ENCODE measurements at places on chromosomes 12 and 14. TPM values are rescaled to one million over a fixed set of nuclear protein-coding genes. Genes with fewer than 3 reads are reported as not detected.

DNA sequence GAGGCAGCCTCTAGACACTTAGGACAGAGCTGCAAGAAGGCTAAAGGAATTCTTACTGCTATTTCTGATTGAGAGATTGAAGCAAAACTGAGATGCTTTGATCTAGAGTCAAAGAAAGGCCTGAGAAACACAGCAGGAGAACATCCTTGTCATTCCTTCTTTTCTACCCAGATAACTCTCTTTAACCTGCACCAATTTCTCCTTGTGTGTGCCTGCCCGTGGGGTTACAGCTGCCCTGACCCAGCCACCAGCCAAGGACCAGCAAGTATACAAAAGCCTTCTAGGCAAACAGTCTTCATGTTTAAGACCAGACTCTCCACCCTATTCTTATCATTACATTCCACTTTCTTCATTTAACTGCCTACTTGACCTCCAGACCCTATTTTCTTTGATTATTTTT lies 81.7 kb upstream of the PRB2 start:
- DNase-seq, result no peak

GRCh38 chr12:5964913-5965900 lies 20.1 kb upstream of the ANO2 start:
- DNase-seq, result no peak

DNA sequence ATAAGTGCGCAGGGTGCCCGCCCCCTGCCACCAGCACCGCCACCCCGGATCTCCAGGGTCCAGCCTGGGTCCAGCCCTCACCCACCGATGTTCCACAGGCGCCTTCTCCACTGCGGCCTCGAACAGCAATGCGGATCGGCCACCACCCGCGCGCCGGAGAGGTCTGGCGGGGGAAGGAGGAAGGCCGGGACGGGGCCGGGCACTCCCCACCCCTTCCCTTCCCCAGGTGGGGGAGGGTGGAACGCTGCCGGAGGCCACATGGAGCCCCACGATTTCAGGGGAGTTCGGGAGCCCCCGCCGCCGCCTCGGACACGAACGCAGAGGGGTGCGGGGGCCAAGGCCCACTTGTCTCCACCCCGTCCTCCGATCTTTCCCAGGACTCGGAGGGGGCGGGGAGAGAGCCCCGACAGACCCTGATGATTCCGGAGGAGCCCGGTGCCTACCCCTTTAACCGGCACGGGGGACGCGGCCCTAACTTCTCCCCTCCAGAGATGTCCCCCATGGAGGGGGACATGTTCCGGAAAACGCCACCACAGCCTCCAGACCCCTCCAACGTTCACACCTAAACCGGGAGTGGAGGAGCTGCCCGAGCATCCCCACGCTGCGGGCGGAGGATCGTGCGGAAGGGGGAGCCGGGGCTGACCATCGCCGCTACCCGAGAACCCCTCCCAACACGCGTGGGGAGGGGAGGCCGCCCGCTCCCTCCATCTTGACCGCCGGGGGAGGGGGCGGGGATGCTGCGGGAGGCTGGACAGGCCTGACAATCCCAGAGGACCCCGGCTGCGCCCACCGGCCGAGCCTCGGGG lies 1.1 kb downstream of the ATXN2 start:
- no peak for DNase-seq

- no peak for DNase-seq
These were observed 61.8 kb downstream of the GLT1D1 start for GRCh38 chr12:128914908-128915563.

GRCh38 chr14:90521084-90521929 lies 124.5 kb downstream of the CALM1 start:
- DNase-seq, result no peak

- no peak for DNase-seq
These were observed 659.5 kb downstream of the TMEM121 start for GRCh38 chr14:106185837-106186233.

- peak; percentile 59 for DNase-seq
These were observed 113.5 kb upstream of the VASH1 start for GRCh38 chr14:76647697-76648298.

DNA sequence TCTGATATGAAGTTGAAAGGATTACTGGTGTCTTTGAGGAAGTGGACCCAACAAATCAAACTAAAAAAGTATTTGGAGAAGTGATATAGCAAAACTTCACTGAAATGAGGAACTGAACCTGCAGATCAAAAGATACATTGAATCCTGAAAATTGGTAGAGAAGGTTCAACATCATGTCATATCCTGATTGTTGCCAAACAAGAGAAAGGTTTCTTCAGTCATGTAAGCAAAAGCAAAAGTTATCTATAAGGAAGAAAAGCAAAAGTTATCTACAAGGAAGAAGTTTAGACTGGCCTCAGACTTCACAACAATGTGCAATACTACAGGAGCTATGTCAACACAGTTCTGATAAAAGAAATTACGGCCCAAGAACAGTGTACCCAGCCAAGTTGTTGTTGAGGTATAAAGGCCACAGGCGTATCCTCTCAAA lies 142.7 kb downstream of the RAD51B start:
- DNase-seq, result no peak

- DNase-seq, result no peak
These were observed 110.4 kb downstream of the KCNK10 start for GRCh38 chr14:88212691-88213090.

DNA sequence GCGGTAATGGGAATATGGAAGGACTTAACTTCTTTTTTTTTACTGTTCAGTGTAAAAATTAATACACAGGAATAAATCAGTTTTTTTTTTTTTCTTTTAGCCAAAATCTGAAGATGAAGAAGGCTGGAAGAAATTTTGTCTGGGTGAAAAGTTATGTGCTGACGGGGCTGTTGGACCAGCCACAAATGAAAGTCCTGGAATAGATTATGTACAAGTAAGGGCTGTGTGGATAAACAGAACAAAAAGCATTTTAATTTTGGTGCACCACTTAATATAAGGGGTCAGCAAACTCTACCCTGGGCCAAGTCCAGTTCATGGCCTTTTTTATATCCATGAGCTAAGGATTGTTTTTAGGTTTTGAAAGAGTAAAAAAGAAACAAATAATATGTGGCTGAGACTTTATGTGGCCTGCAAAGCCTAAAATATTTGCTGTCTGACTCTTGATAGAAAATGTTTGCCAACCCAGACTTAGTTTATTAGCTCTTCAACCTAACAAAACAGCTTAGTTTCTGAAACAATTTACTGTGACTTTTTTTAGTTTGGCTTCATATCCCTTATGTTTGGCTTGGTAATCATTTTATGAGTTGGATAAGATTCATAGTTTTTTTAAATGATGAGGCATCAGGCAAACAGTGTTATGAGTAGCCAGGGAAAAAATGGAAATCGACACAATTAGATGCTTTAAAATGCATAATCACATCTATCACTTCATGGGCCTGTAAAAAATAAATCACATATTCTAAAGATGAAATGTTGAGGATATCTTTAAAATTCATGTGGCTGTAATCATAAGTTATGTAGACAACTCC lies 8.4 kb downstream of the GEMIN2 start:
- no peak for DNase-seq

- no peak for DNase-seq
These were observed 919 bp downstream of the PSMA3 start for GRCh38 chr14:58245562-58245961.

GRCh38 chr12:20445687-20446086 lies 77.3 kb downstream of the PDE3A start:
- peak; percentile 28 for DNase-seq

DNA sequence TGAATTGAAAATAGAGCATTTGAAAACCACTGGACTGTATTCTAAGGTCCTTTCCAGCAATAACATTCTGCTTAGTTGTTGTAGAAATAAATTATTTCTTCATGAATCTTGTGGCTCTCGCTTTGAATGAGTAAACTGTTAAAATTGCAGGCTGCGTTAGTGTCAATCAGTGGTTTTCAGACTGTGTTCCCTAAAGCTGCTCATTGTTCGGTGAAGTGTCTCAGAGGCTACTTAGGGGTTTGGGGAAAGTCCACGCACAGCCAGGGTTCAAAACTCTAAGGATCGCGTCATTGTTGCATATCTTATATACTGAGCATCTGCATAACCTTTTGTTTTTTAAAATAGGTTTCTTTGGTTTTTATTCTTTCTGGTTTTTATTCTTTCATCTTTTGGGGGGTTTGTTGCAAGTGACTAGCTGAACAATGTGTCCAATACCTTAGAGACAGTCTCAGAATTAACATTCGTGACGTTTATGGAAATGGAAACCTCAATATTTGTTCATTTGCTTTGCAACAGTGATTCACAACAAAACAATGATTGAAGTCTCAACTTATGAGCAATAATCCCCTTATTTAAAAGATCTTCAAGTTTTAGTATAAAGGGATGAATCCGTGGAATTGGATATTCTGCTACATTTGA lies 108.1 kb downstream of the TTLL5 start:
- DNase-seq, result peak; percentile 5

DNA sequence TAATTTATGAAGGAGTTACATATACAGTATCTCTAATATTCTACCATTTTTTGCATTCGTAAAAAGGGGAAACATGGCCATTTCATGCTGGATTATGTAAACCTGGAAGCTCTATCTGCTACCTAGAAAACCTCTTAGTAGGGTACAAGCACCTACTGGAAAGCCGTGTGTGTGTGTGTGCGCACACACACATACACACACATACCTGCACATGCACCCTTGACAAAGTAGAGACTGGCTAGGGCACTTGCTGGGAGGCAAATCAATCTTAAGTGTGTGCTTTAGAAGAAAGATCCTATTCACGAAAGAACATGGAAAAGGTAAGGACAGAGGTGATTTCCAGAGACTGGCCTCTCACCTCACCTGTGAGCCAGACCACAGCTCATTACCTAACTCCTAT lies 190.8 kb downstream of the SLC5A8 start:
- DNase-seq, result no peak

- DNase-seq, result no peak
These were observed 480.2 kb upstream of the ATP2B1 start for GRCh38 chr12:90188857-90189256.

GRCh38 chr14:104105822-104106470 lies 20.4 kb downstream of the ASPG start:
- DNase-seq, result no peak

DNA sequence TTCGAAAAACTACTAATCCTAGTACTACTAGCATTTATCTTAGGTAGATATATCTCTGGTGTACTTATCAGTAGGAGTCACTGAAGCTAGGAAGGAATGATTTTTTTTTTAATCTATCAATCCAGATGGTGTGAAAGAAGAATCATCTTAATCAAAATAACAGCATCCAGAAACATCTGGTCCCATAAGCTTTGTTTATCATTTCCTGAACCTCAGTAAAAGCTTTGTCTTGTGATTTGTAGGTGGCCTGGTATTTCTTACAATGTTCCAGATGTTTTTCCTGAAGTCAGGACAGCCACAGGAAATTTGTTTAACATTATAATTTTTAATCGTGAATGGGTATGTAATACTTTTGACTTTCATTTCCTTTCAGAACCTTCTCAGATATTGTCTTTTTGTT lies 28.0 kb upstream of the LUM start:
- peak; percentile 17 for DNase-seq

- DNase-seq, result no peak
These were observed 4.2 kb downstream of the OR10G3 start for GRCh38 chr14:21575661-21576060.

GRCh38 chr12:56029166-56029519 lies 8.3 kb downstream of the IKZF4 start:
- DNase-seq, result peak; percentile 67

GRCh38 chr14:28577711-28578131 lies 188.9 kb upstream of the FOXG1 start:
- DNase-seq, result no peak

DNA sequence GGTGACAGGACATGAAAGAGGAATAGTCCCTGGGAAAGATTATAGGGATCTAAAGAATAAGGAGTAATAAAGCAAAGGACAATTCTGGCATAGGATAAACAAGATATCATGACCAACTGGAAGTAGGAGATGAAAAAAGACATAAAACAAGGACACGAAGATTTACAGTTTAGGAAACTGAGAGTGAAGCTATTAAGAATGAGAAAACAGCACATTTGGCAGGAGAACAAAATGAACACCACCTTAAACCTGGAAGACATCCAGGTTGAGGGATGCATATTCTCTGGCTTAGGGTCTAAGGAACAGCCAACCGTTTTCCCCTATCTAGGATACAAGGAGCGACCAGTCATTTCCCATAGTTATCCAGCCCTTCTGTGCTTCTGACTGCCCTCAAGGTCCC lies 1.9 kb downstream of the TRIP11 start:
- peak; percentile 1 for DNase-seq

- no peak for DNase-seq
These were observed 371.7 kb downstream of the SNAPC1 start for GRCh38 chr14:62133776-62134550.

GRCh38 chr14:104888489-104889374 lies 23.7 kb downstream of the CEP170B start:
- DNase-seq, result no peak

- DNase-seq, result peak; percentile 13
These were observed 161.2 kb downstream of the RERGL start for GRCh38 chr12:17928708-17929366.

GRCh38 chr14:63205044-63205575 lies 867 bp downstream of the RHOJ start:
- DNase-seq, result peak; percentile 10

DNA sequence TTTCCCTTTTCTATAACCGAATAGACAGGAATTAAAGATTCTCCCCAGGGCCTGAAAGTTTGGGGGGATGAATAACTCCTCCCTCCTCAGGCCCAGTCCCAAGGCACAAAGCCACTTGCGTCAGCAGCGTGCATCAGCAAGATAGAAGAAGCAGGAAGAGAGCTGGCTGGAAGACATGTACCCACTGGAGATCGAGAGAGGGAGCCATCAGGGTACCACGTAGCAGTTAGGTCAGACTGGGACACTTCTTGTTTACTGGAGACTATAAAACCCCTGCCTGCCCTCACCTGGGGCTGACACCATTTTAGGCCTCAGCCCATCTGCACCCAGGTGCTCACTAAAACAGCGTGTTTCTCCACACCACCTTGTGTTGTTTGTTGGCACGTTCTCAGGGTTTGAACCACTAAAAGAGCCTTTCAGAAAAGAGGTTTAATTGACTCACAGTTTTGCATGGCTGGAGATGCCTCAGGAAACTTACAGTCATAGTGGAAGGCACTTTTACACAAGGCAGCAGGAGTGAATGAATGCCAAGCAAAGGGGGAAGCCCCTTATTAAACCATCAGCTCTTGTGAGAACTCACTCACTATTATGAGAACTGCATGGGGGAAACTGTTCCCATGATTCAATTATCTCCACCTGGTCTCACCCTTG lies 93.2 kb downstream of the TMTC3 start:
- no peak for DNase-seq

The PFDN5 gene
- total RNA-seq, result 764 TPM

The PSEN1 gene
- 62.7 TPM for total RNA-seq

The SYNE3 gene
- 5.0 TPM for total RNA-seq

The FAM234B gene
- total RNA-seq, result 8.6 TPM

The POTEG gene
- not detected for total RNA-seq

The SPPL3 gene
- total RNA-seq, result 3.6 TPM

The TAMALIN gene
- 2.7 TPM for total RNA-seq

The TMEM132D gene
- not detected for total RNA-seq
